ENCODE measurements at places on chromosomes 7 and 10. TPM values are rescaled to one million over a fixed set of nuclear protein-coding genes. Genes with fewer than 3 reads are reported as not detected.

METTL27 gene
- total RNA-seq: not detected

TRIM50 gene
- not detected for total RNA-seq

ABCB4 gene
- total RNA-seq: 0.44 TPM

- H3K27ac ChIP-seq: no peak overlapping the region
- DNase-seq: no peak
- H3K36me3 ChIP-seq: no peaks in the 10 kb centered on the region
Measured at GRCh38 chr10:104127411-104127810, 5.4 kb downstream of the SFR1 start.

DNA sequence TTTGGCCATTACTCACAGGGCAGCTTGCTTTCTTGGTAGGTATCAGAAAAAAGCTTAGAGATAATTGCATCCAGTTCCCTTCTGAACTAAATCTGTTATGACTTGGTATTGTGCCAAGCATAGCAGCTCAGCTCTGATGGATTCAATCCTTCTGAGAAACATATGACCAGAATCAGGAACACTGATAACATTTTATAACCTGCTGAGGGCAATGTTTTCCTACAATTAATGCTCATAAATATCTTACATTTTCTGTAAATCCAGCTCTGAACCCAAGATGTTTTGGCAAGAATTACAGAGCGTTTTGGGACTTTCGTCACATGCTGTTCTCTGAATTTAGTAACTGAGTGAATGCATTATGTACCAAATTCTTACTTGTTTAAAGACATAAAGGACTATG, 167.8 kb downstream of the KIF20B start:
- H3K4me3 ChIP-seq: no peak overlapping the region
- no peak for DNase-seq
- H3K36me3 ChIP-seq: no peaks in the 10 kb centered on the region
- no peaks in the 10 kb centered on the region for H3K27me3 ChIP-seq
- no peaks in the 10 kb centered on the region for H3K4me1 ChIP-seq

GRCh38 chr10:13790196-13790595, 203.4 kb downstream of the PRPF18 start:
- H3K36me3 ChIP-seq: no peaks in the 10 kb centered on the region
- H3K27me3 ChIP-seq: no peaks in the 10 kb centered on the region
- H3K27ac ChIP-seq: no peak overlapping the region
- peaks cover 39% of the 10 kb centered on the region for H3K4me1 ChIP-seq
- no peak overlapping the region for H3K4me3 ChIP-seq
- DNase-seq: no peak

SAP25 gene
- total RNA-seq: 14.3 TPM

DNA sequence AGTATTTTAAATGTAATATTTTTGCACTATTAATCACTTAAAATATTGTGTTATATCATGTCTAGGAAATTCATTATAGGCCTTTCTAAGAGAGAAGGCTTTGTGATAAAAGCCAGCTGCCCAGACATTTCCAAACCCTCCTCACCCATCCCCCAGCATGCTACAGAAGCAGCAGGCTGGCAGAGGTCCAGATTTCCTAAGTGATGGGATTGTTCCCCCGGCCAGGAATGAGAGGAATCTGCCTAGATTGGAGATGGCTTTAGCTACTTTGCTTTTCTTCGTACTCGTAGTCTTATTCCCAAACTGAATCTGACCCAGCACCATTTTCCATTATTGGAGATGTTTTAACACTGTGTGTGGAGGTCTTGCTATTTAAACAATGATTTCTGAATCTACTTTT, 29.4 kb downstream of the CDK14 start:
- H3K27ac ChIP-seq: no peak overlapping the region
- H3K4me3 ChIP-seq: no peak overlapping the region
- no peaks in the 10 kb centered on the region for H3K27me3 ChIP-seq
- H3K36me3 ChIP-seq: no peaks in the 10 kb centered on the region

DNA sequence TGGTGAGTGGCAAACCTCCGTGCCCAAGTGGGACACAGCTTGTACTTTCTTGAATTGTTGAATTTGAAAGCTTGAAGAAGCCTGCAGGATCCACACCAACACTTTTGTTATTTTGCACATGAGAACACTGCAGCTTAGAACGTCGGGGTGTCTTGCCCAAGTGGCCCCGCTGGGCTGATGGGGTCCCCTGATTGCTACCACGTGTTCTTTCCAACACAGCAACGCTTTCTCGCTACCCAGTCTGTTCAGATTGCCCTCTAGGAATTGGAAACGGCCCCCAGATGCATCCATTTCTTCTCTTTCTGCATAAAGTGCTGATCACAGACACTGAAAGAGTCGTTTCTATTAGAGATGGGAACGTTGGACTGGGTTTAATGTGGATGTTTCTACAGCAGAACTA, 268.5 kb downstream of the ADARB2 start:
- no peak overlapping the region for H3K27ac ChIP-seq
- no peak for DNase-seq
- H3K36me3 ChIP-seq: no peaks in the 10 kb centered on the region
- no peaks in the 10 kb centered on the region for H3K4me1 ChIP-seq

HOXA1 gene
- total RNA-seq: 0.38 TPM

DNA sequence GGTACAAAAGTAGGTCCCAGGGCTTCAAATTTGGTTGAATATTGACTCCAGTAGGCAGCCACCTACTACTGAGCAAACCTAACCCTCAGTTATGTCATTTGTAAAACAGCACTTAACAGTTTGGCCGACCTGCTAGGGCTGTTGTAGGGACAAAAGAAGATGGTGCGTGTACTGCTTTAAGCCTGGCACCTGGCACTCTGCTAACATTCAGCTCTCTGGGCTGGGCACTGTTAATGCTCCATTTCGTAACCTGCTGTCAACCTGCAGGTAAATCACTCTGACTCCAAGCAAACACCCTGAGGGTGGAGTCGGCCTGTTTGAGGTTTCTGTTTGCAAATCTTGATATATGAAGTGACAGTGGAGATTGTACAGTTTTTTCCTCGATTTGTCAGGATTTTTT, 7.2 kb downstream of the ZKSCAN1 start:
- H3K27ac ChIP-seq: no peak overlapping the region
- no peak for DNase-seq
- H3K36me3 ChIP-seq: peaks cover 16% of the 10 kb centered on the region
- no peak overlapping the region for H3K4me3 ChIP-seq

DNA sequence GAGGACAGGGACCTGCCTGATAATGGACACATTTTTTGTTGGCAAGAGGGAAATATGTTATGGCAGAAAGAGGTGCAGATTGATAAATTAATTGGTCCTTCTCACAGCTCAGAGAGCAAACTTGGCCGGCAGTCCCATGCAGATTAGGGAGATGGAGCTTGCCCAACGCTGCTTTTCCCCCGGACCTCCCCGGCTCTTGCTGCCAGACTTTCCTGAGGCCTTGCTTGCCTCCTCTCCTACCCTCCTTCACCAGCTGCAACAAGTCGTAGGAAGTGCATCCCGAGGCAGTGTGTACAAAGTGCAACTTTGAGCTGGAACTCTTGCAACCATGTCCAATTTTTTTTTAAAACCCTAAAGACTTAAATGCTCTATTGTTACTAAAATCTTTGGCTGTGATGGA, 215.5 kb downstream of the LRMDA start:
- peaks cover 2% of the 10 kb centered on the region for H3K27me3 ChIP-seq
- H3K4me1 ChIP-seq: no peaks in the 10 kb centered on the region
- DNase-seq: no peak
- no peaks in the 10 kb centered on the region for H3K36me3 ChIP-seq
- H3K4me3 ChIP-seq: no peak overlapping the region

- H3K36me3 ChIP-seq: no peaks in the 10 kb centered on the region
- no peaks in the 10 kb centered on the region for H3K27me3 ChIP-seq
- DNase-seq: no peak
- H3K4me1 ChIP-seq: no peaks in the 10 kb centered on the region
- H3K4me3 ChIP-seq: no peak overlapping the region
Measured at GRCh38 chr10:103038570-103038969, 120.5 kb downstream of the CNNM2 start.

DNA sequence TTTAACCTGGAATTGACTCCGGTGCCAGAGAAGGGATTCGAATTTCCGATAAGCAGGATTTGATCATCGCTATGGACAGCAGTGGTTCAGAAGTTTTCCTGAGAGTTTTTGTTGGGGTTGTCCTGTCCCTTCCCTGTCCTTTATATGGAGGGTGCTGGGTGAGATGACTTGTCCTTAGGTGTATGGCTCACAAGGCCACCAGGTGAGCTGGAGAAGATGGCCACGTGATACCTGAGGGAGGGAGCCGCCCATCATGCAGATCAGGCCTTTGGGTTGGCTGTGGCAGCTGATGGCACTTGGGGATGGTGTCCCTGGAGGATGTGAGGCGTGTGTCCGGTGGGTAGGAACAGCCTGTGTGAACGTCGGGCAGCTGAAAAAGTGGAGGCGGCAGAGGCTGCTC, 187.7 kb downstream of the PTPN20 start:
- H3K4me3 ChIP-seq: no peak overlapping the region

DNA sequence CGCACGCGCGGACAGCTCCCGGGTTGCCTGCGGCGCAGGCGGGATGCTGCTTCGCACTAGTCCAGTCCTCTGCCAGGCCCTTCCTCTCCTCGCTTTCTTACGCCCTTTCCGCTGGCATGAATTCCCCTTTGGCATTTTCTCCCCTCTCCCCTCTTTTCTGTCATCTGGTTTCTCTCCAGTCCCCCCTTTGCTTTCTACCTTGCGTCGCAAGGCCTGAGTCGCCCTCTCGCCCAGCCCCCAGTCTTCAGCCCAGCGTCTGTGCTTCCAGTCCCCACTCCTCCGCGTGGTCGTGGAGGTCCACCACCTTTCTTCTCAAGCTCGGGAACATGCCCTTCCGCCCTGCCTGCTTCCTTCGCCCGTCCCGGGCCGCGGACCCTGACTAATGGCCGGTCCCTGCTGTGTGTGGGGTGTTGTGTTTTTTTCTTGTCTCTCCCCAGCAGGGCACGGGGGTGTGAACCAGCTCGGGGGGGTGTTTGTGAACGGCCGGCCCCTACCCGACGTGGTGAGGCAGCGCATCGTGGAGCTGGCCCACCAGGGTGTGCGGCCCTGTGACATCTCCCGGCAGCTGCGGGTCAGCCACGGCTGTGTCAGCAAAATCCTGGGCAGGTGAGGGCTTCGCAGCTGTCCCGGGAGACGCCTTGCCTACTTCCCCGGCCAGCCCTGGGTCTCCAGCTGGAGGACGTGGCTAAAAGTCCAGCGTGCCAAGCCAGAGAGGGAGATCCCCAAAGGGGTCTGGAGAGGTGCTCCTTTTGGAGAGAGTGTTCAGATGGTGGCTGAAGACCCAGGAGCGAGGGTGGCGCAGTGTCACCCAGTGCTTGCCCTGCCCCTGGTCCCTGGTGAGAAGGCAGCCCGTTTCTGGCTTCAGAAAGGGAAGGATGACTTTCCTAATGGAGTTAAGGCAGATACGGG, 4.2 kb downstream of the PAX2 start:
- H3K4me3 ChIP-seq: no peak overlapping the region
- peaks cover 13% of the 10 kb centered on the region for H3K4me1 ChIP-seq
- no peak overlapping the region for H3K27ac ChIP-seq
- H3K36me3 ChIP-seq: no peaks in the 10 kb centered on the region
- no peak for DNase-seq
- peaks cover 35% of the 10 kb centered on the region for H3K27me3 ChIP-seq

DNA sequence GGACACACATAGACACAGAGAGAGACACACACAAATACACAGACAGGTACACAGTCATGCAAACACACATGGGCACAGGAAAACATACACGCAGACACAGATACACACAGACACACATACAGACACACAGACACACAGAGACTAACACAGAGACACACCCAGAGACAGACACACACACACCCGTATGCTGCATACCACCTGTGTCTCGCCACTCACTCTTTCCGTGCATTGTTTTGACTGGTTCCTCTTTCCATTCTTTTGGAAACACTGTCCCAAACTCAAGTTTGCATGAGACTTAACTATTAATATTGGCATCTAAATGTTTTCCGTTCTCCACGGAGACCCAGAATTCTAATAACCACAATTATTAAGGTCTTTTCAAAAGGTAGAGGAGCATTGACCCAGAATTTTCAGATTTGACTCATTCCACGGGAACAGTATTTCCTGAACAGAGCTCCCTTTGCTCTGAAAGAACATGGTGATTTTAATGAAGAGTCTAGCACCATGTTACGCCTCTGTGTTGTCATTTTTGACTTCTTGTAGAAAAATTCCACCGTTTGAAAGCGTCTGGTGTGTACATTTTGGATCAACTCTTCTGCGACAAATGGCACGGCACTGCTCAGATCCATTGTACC, 141.2 kb upstream of the RNF32 start:
- no peak overlapping the region for H3K4me3 ChIP-seq
- DNase-seq: no peak
- no peaks in the 10 kb centered on the region for H3K36me3 ChIP-seq
- no peaks in the 10 kb centered on the region for H3K4me1 ChIP-seq
- no peak overlapping the region for H3K27ac ChIP-seq

CYP2C18 gene
- total RNA-seq: 0.13 TPM

ANKRD26 gene
- 9.7 TPM for total RNA-seq

ANLN gene
- total RNA-seq: 29.1 TPM

- H3K27ac ChIP-seq: no peak overlapping the region
- no peaks in the 10 kb centered on the region for H3K4me1 ChIP-seq
- no peak for DNase-seq
- no peak overlapping the region for H3K4me3 ChIP-seq
- no peaks in the 10 kb centered on the region for H3K27me3 ChIP-seq
Measured at GRCh38 chr10:14705548-14706230, 69.0 kb downstream of the FAM107B start.

COL28A1 gene
- total RNA-seq: not detected

C10orf71 gene
- not detected for total RNA-seq

IKZF1 gene
- 226 TPM for total RNA-seq

GRCh38 chr10:21584834-21585530, 51.0 kb downstream of the MLLT10 start:
- H3K4me1 ChIP-seq: no peaks in the 10 kb centered on the region
- no peak overlapping the region for H3K4me3 ChIP-seq
- DNase-seq: no peak
- no peak overlapping the region for H3K27ac ChIP-seq
- no peaks in the 10 kb centered on the region for H3K27me3 ChIP-seq

ICA1 gene
- total RNA-seq: 0.46 TPM

GRCh38 chr10:96858706-96859050, 26.6 kb downstream of the LCOR start:
- no peak for DNase-seq
- H3K36me3 ChIP-seq: no peaks in the 10 kb centered on the region
- H3K27me3 ChIP-seq: no peaks in the 10 kb centered on the region
- H3K27ac ChIP-seq: no peak overlapping the region
- peaks cover 18% of the 10 kb centered on the region for H3K4me1 ChIP-seq
- no peak overlapping the region for H3K4me3 ChIP-seq

- no peak overlapping the region for H3K27ac ChIP-seq
- H3K4me1 ChIP-seq: no peaks in the 10 kb centered on the region
- no peak for DNase-seq
- H3K4me3 ChIP-seq: no peak overlapping the region
- no peaks in the 10 kb centered on the region for H3K27me3 ChIP-seq
Measured at GRCh38 chr10:1141701-1142100, 85.5 kb downstream of the WDR37 start.

- no peak overlapping the region for H3K4me3 ChIP-seq
- H3K4me1 ChIP-seq: no peaks in the 10 kb centered on the region
- H3K27me3 ChIP-seq: no peaks in the 10 kb centered on the region
Measured at GRCh38 chr10:32972929-32973328, 14.9 kb upstream of the ITGB1 start.

ADGRA1 gene
- total RNA-seq: not detected

DNA sequence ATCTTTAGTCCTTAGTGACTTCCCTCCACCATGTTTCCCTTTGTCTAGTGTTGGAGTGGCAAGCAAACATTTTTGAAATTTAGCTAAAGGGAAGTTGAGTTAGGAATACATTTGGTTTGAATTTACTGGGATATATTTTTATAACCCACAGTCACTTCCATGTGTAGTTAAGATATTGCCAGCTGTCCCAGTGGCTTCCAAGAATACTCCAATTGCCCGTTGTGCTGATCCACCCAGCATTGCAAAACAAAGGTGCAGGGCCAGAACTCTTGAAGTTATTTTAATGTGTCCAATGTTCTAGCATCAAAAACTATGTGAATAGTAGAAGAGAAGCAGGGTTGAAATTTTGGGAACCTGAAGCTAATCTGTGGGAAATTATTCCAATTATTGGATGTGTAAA, 2.5 kb upstream of the P4HA1 start:
- peaks cover 11% of the 10 kb centered on the region for H3K4me1 ChIP-seq
- H3K27me3 ChIP-seq: no peaks in the 10 kb centered on the region
- H3K4me3 ChIP-seq: no peak overlapping the region
